ENCODE measurements at places on chromosomes 12 and 14.

GRCh38 chr12:79200176-79200575 is 335.6 kb downstream of the SYT1 start:
- DNase-seq = no peak

DNA sequence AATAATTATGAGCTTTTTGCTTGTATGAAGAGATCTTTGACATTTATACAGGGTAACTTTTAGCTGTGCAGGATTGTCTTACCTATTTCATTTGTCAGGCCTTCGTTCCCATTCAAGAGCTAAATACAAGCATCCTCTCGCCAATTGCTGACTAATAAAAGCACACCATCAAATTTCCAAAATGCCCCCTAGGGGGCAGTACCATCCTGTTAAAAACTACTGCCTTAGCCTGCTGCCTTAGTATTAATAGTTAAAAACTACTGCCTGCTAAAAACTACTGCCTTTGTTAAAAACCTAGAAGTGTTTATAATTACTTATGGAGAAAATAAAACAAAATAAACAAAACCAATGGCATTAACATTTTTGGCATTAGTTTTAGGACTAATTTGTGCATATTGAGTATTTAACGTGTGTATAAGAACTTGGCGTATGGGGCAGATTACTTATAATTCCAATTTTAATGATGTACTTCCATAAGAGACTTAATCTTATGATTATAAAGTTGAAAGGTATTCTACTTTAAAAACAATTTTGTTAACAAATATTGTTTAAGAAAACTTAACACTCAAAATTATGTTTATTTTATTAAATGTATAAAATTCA is 3.0 kb upstream of the IFI27L2 start:
- peak; percentile 74 for DNase-seq

GRCh38 chr12:106873983-106874382 is 81.7 kb upstream of the TMEM263 start:
- peak; percentile 15 for DNase-seq

DNA sequence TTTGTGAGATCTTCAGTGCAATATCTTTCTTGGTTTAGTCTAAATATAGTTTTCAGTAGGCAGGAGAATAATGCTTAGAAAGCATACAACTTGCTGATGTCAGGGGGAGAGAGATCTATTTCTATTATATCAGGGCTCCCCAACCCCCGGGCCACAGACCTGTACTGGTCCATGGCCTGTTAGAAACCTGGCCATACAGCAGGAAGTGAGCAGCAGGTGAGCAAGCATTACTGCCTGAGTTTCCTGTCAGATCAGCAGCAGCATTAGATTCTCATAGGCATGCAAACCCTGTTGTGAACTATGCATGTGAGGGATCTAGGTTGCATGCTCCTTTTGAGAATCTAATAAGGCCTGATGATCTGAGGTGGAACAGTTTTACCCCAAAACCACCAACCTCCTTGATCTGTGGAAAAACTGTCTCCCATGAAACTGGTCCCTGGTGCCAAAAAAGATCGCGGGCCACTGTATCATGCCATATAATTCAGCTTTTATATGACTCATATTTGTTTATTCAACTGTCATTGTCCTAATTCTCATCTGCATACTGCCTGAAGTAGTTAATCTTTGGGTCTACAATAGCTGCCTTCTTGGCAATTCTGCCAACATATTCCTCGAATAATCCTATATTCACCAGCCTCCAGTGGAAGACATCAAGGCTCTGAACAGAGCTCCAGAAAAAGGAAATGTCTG is 163.6 kb upstream of the DYRK2 start:
- DNase-seq = no peak

DNA sequence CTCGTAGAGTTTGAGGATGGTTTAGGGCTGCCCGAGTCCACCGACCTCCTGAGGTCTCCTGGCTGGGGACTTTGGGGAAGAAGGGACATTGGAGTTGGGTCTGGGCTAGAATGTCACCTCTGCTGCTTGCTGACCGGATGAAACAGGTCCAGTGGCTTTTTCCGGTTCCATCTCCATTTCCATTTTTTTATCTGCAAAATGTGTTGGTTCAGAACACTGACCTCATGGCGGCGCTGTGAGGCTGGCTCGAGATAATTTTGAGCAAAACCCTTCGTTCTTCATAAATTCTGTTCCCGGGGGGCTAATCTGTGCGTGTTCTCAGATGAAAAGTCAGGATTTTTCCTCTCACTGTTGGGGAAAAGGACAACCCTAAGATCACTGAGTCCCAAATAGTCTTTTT is 11.7 kb upstream of the MYL2 start:
- DNase-seq = no peak

DNA sequence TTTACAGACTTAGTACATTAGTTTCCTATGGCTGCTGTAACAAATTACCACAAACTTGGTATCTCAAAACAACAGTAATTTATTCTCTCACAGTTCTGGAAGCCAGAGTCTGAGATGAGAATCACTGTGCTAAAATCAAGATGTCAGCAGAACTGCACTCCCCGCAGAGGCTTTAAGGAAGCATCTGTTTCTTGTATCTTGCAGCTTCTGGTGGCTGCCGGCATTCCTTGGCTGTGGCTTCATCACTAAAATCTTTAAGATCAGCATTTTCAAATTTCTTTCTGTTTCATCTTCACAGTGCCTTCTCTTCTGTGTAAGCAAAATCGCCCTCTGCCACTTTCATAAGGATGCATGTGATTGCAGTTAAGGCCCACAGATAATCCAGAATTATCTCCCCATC is 9.4 kb downstream of the STON2 start:
- peak; percentile 37 for DNase-seq

DNA sequence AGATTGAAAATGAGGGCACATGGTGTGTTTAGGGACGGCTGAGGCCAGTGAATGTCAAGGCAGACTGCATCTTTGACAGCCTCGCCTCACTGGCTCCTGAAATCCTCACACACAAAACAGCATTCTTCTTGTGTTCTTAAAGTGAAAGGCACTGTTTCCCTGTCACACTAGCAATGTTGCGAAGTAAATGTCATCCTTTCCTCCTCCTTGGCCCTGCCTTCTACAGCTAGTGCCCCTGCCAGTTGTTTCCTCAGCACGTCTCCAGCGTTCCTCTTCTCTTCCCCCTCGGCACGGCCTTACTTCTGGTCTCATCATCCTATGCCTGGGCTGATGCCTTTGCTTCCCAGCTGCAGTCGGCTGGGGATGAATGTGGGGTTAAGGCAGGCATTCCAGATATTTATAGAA is 129.4 kb upstream of the DNM1L start:
- DNase-seq = no peak

- DNase-seq = no peak
Measured at GRCh38 chr12:80643961-80644360, 63.5 kb upstream of the MYF6 start.

GRCh38 chr14:55416866-55417265 is 5.2 kb upstream of the ATG14 start:
- DNase-seq = peak; percentile 31

GRCh38 chr12:8508910-8509841 is 4.1 kb upstream of the CLEC4D start:
- DNase-seq = no peak

DNA sequence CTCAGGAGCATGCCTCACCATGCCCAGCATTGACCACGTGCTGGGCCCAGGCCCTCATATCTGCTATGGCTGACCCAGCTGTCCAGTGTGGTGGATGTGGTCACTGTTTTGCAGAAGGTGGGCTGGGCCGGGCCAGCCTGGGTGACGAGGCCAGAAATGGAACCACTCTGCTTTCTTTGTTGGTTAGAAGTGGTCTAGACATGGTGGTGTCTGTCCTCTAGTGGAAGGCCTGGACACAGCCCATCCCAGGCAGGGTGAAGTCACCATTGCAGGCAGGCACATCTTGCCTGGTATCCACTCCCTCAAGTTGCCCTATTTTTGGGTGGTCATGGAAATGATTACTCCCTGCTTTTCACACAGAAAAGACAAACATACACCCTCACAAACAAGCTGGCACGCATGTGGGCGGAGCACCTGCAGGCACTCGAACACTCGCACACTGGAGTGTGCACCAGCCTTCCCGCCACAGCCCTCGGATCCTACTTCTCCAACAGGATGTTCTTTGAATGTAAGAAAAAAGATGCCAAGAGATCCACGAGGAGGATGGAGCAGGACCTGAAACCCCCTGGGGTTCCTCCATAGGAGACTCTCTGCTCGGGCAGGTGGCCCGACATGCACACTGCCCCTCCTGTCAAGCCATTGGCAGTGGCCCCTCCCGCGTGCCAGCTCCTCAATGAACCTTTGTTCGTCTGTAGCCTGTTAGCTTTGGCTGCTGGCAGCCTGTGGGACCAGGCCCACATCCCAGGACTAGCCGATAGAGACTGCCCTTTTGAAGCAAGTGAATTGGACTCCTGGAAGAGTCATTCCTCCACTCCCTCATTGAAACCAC is 38.4 kb downstream of the MLXIP start:
- DNase-seq = no peak

GRCh38 chr12:108802101-108802961 is 55.1 kb downstream of the SSH1 start:
- no peak for DNase-seq

- no peak for DNase-seq
Measured at GRCh38 chr14:32986791-32987540, 48.3 kb downstream of the NPAS3 start.
